ENCODE measurements at places on chromosomes 5 and 9. TPM values are rescaled to one million over a fixed set of nuclear protein-coding genes. Genes with fewer than 3 reads are reported as not detected.

FBXW5 gene
- 92.5 TPM for total RNA-seq

NPR2 gene
- total RNA-seq, result 39.7 TPM

SPATA31D4 gene
- not detected for total RNA-seq

CAMK4 gene
- total RNA-seq, result 0.90 TPM
